ENCODE measurements at places on chromosomes 2 and 18. TPM values are rescaled to one million over a fixed set of nuclear protein-coding genes. Genes with fewer than 3 reads are reported as not detected.

TIA1 gene
- 24.6 TPM for total RNA-seq

USP40 gene
- total RNA-seq: 17.5 TPM

SCG2 gene
- total RNA-seq: 2.3 TPM

DTYMK gene
- total RNA-seq: 31.6 TPM

CCDC178 gene
- total RNA-seq: not detected

SLC30A3 gene
- not detected for total RNA-seq

CHAC2 gene
- total RNA-seq: 5.3 TPM
